ENCODE measurements at places on chromosomes 7 and 10.

DNA sequence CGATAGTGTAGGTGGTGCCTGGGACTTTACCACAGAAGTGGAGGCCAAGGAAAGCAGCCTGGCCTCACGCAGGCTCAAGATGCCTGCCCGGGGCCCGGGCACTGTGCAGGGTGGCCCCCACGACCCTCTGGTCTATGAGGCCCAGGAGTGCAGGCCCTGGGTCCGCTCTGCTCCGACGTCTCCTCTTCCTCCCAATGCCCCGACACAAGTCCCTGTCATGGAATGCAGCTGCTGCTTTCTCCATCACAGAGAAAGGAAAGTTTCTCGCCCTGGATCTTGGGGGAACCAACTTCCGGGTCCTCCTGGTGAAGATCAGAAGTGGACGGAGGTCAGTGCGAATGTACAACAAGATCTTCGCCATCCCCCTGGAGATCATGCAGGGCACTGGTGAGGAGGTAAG, 28.3 kb upstream of the HK1 start:
- DNase-seq: no peak

GRCh38 chr7:92674379-92674778, 84.2 kb upstream of the FAM133B start:
- DNase-seq: no peak

DNA sequence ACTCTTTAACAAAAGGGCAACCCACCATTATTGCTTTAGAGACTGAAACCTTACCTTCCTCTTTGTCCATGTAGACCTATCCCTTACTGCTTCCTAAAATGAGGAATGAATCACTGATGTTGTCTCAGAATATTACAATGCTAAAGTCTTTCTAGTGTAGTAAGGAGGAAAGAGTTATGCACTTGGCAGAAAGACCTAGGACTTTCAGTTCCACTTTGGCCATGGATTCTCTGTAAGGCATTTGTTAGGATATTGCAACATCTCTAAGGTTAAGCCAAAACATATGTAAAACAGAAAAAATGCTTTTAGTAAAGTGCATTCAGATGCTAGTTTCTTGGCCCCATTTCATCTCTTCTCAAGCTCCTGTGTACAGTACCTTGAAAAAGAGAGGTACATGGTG, 230.9 kb downstream of the PARD3 start:
- DNase-seq: no peak

- no peak for DNase-seq
These were observed 63.2 kb downstream of the CCDC3 start for GRCh38 chr10:12938271-12938670.

DNA sequence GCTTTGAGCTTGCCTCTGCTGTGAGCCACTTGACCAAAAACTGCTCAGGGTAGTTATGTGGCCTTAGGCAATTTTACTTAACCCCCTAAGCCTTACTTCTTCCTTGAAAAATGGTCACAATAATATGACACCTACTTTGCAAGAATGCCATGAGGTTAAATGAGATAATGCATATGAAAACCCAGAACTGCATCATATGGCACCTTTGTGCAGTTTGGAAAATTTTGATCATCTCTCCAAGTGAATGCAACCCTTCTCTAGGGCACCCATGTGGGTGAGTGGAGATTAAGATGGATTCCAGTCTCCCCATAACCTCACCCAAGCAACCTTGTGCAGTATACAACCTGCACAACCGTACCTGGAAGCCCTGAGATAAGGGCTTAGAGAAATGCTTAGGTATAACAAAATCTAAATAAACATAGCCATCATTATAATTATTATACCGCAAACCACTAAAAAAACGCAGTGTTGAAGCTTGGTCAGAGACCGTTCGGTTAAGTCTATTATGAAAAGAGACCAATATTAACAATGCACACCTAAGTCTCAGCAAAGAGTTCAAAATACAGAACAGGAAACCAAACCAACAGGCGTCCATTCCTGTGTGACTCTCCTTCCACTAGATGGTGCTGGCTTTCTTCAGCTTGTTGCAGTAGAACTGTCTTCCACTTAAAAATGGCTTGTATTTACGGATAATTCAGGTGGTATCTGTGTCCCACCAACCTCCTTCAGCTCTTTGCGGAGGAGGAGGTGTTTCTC, 21.0 kb upstream of the ASB15 start:
- no peak for DNase-seq

DNA sequence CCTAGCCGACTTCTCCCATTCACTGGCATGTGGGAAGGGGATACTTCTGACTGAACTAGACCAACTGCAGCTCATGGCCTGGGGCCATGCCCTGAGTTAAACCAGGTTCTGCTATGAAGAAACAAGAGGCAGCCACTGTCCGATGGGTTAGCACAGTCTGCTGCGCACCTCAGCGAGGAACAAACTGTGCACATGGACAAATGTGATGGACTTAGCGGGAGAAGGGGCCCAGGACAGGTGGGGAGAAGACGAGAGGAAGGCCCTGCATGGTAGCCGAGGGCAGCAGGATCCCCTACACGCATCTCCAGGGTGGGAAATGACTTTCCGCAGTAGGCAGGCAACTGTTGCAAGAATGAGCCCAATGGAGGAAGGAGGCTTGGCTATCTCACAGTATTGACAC, 115.0 kb downstream of the PRKAG2 start:
- no peak for DNase-seq

DNA sequence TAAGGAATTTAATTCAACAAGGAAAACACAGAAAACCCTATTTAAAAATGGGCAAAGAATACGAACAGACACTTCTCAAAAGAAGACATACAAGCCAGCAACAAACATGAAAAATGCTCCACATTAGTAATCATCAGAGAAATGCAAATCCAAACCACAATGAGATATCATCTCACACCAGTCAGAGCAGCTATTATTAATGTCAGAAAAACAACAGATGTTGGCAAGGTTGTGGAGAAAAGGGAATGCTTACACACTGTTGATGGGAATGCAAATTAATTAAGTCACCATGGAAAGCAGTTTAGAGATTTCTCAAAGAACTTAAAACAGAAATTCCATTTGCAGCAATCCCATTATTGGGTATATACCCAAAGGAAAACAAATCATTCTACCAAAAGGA, 55.2 kb downstream of the GCC1 start:
- no peak for DNase-seq

DNA sequence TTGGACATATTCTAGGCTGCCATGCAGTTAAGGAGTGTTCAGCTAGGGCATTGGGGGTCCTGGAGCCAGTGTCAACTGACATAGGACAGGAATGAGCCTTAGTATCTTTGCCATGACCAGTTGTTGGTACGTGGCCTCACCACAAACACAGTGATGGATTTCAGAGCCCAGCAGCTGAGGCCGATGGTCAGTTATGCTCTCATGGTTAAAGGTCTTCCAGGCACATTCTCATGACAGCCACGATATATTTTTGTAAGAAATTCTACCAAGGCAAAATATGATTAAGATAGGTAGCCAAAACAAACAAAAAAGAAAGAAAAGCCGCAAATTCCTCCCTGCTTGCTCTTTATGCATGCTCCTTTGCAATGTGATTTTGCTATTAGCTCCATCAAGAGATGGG, 47.8 kb downstream of the CDHR3 start:
- no peak for DNase-seq

- no peak for DNase-seq
These were observed 244.0 kb downstream of the SKAP2 start for GRCh38 chr7:26620352-26620751.

- DNase-seq: no peak
These were observed 1.4 kb downstream of the CUBN start for GRCh38 chr10:17128261-17128660.

Measured in stimulated activated CD8-positive, alpha-beta memory T cell treated with anti-CD3 and anti-CD28 coated beads, Interleukin-7, amount 100 ng/mL, for 1 hour (primary cell).